Activated naive CD8-positive, alpha-beta T cell treated with anti-CD3 and anti-CD28 coated beads, Interleukin-2, amount 10 ng/mL, durations not matched to agents 7 days and 5 days (primary cell): ENCODE measurements at places on chromosomes 4 and X.

- no peak for DNase-seq
- H3K4me3 ChIP-seq, result no peak overlapping the region
- no peak overlapping the region for H3K27ac ChIP-seq
- H3K27me3 ChIP-seq, result peaks cover 5% of the 10 kb centered on the region
- peaks cover 3% of the 10 kb centered on the region for H3K4me1 ChIP-seq
- H3K36me3 ChIP-seq, result no peaks in the 10 kb centered on the region
Observed at GRCh38 chr4:169238445-169238844, 32.3 kb downstream of the SH3RF1 start.

DNA sequence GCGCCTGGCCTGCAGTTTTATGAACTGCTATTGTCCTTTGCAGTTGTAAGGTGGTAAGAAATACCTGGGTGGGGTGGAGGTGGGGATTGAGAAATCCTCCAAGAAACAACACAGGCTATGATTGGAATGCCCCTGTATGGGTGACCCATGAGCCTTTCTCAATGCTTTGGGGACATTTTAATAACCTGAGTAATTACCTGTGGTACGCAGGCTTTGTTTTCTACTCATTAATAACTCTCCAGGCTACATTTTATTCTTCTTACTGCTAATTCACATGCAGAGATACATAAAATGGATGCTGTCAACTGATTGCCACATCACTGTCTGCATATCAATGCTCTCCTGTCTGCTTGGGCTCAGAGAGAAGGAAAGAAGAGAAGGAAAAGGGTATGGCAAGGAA is 41.8 kb downstream of the PHEX start:
- no peaks in the 10 kb centered on the region for H3K4me1 ChIP-seq
- H3K36me3 ChIP-seq, result no peaks in the 10 kb centered on the region
- no peak for DNase-seq
- no peaks in the 10 kb centered on the region for H3K27me3 ChIP-seq

- no peak overlapping the region for H3K27ac ChIP-seq
- no peak for DNase-seq
- H3K4me3 ChIP-seq, result no peak overlapping the region
- no peaks in the 10 kb centered on the region for H3K36me3 ChIP-seq
Observed at GRCh38 chrX:20118065-20118824, 1.5 kb upstream of the MAP7D2 start.

GRCh38 chr4:180314972-180315371 is 1928.2 kb upstream of the TENM3 start:
- DNase-seq, result no peak
- H3K27ac ChIP-seq, result no peak overlapping the region

- no peaks in the 10 kb centered on the region for H3K27me3 ChIP-seq
- DNase-seq, result no peak
- no peaks in the 10 kb centered on the region for H3K36me3 ChIP-seq
Observed at GRCh38 chrX:105634180-105634579, 188.2 kb upstream of the NRK start.

- no peak overlapping the region for H3K27ac ChIP-seq
- no peak overlapping the region for H3K4me3 ChIP-seq
- H3K36me3 ChIP-seq, result peaks cover 8% of the 10 kb centered on the region
- peaks cover 6% of the 10 kb centered on the region for H3K4me1 ChIP-seq
- no peaks in the 10 kb centered on the region for H3K27me3 ChIP-seq
- DNase-seq, result no peak
Observed at GRCh38 chr4:101042847-101043246, 304.5 kb downstream of the PPP3CA start.

- H3K27ac ChIP-seq, result no peak overlapping the region
- H3K27me3 ChIP-seq, result no peaks in the 10 kb centered on the region
- H3K4me1 ChIP-seq, result no peaks in the 10 kb centered on the region
- DNase-seq, result no peak
Observed at GRCh38 chr4:20299515-20299914, 47.8 kb downstream of the SLIT2 start.

DNA sequence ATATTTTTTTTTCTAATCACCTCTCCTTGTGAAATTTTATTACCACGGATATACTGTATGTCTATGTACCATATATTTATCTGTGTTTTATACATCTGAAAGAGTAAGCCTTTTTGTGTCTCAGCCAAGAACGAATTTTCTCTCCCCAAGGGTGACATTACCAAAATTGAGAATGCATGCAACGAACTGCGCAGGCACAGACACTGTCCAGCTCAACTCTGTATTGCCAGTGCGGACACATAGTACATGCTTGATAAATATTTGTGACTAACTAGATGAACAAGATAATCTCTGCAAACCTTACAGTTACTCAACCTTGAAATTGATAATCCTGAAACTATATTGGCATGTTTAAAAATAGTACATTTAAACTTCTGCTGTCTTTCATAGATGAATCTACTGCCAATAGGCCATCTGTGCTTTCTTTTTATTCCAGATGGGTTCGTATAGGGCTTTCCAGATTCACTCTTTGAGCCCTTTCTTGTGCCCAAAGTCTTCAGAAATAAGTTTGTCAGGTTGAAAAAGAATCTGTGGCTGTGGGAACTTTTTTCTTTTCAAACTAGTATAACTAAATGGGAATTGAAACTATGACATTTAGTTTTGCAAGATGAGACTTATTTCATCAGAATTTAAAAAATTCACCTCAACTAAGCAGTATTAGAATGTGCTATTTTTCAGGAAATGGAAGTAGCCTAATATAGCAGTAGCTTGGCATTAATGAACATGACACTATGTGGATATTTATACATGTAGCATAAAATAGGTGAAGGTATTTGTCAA is 38.9 kb downstream of the DTHD1 start:
- no peak overlapping the region for H3K27ac ChIP-seq
- no peak for DNase-seq
- peaks cover 50% of the 10 kb centered on the region for H3K4me1 ChIP-seq
- H3K27me3 ChIP-seq, result no peaks in the 10 kb centered on the region

- H3K27me3 ChIP-seq, result no peaks in the 10 kb centered on the region
- peaks cover 2% of the 10 kb centered on the region for H3K4me1 ChIP-seq
- H3K27ac ChIP-seq, result no peak overlapping the region
Observed at GRCh38 chrX:2327423-2327822, 173.4 kb downstream of the DHRSX start.

- H3K27ac ChIP-seq, result no peak overlapping the region
- no peak overlapping the region for H3K4me3 ChIP-seq
- peaks cover 13% of the 10 kb centered on the region for H3K36me3 ChIP-seq
- H3K4me1 ChIP-seq, result peaks cover 14% of the 10 kb centered on the region
- DNase-seq, result no peak
- no peaks in the 10 kb centered on the region for H3K27me3 ChIP-seq
Observed at GRCh38 chrX:21952624-21953023, 12.1 kb downstream of the SMS start.

DNA sequence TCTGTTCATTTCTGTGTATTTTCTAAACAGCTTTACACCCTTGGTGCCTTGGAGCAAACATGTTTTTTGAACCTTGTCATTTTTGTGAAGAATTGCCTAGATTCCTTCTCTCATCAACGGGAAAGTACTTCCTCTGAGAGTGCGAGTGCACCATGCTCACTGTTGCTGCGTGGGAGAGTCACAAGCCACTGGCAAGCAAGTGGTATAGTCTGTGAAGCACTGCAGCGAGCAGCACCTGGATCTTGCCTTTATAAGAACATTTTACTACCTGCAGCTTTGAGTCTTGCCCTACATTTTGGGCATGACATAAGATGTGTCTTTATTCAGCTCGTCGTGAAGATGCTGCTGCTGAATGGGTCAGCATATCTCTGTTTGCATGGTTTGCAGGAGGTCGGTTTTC is 44.9 kb downstream of the HADH start:
- H3K4me1 ChIP-seq, result peaks cover 63% of the 10 kb centered on the region
- H3K36me3 ChIP-seq, result peaks cover 23% of the 10 kb centered on the region
- DNase-seq, result no peak
- H3K27ac ChIP-seq, result peak overlapping the region; percentile 68
- H3K4me3 ChIP-seq, result peak overlapping the region; percentile 71

DNA sequence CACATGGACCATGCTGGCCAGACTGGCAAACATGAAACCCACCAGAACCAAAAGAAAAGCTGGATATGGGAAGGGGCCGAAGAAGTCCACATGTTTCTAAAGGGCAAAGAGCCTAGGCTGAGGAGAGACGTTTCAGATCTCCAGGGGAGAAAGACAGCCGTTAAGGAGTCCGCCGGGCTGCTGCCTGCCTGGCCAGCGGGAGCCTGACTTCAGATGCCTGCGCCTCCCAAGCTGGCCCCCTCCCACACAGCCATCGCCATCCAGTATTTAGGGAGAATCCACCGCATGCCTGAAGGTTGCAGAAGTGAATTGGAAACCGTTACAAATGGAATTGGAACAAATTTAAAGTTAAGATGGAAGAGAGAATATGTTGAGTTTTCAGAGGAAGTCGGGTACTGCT is 2.9 kb downstream of the TBL1X start:
- H3K4me1 ChIP-seq, result peaks cover 19% of the 10 kb centered on the region
- no peak overlapping the region for H3K4me3 ChIP-seq
- DNase-seq, result no peak

GRCh38 chrX:10103023-10103422 is 53.8 kb upstream of the CLCN4 start:
- no peak overlapping the region for H3K4me3 ChIP-seq
- H3K4me1 ChIP-seq, result peaks cover 32% of the 10 kb centered on the region
- no peak overlapping the region for H3K27ac ChIP-seq

DNA sequence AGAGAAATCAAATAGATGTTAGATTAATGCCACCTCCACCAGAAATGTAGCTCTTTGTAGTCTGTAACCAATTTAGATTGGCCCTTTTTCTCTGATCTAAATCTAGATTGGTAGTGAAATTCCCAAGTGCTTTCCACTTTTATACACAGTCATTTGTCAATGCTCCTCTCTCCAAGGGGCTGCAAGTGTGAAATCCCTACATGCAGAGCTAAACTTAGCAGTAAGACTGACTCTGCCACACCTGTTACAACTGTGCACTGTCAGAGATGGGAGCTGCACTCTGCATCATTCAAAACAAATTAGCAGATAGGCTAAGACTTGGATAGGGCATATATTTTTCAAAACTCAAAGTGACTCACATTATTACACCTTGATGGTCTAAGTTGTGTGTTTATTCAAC is 9.1 kb downstream of the SERTM2 start:
- H3K4me1 ChIP-seq, result no peaks in the 10 kb centered on the region
- no peaks in the 10 kb centered on the region for H3K27me3 ChIP-seq

- peak overlapping the region; percentile 71 for H3K4me3 ChIP-seq
- H3K27ac ChIP-seq, result peak overlapping the region; percentile 67
- peaks cover 2% of the 10 kb centered on the region for H3K36me3 ChIP-seq
- peaks cover 15% of the 10 kb centered on the region for H3K4me1 ChIP-seq
- no peaks in the 10 kb centered on the region for H3K27me3 ChIP-seq
Observed at GRCh38 chrX:101655534-101655933, 4.1 kb downstream of the ARMCX2 start.

DNA sequence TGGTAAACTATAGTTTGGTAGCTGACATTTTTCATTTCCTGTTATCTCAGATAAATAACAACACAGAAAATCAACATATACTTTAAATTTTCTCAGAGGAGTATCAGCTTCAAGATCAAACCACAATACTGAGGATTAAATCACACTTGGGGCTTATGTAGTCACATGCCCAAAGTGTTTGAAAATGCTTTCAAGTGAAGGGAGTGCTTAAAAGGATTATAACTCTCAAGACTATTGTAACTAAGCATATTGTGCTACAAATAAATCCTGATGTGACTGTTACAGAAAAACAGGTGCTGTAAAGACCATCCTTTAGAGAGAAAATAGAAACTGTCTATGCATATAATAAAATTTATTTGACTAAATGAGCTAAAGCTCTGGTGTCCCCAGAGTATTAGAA is 887.6 kb downstream of the ADGRL3 start:
- DNase-seq, result no peak
- H3K4me3 ChIP-seq, result no peak overlapping the region
- no peaks in the 10 kb centered on the region for H3K36me3 ChIP-seq
- no peak overlapping the region for H3K27ac ChIP-seq
- H3K4me1 ChIP-seq, result no peaks in the 10 kb centered on the region

DNA sequence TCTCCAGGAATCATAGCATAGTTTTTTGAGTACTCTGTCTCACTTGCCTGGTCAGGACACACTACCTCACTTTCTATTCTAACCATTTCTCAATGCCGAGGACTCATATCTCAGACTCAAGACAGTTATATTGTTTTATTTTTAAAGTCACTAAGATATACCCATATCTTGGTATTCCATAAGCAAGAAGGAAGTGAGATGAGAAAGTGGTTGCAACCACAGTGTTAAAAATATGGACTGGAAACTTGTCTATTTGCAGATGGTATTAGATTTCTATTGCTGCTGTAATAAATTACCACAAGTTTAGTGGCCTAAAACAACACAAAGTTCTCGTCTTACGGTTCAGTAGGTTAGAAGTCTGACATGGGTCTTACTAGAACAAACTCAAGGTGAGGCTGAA is 344.8 kb upstream of the MAGEB2 start:
- no peaks in the 10 kb centered on the region for H3K36me3 ChIP-seq
- no peaks in the 10 kb centered on the region for H3K27me3 ChIP-seq
- H3K4me1 ChIP-seq, result no peaks in the 10 kb centered on the region
- DNase-seq, result no peak

GRCh38 chr4:73013310-73013709 is 56.2 kb downstream of the COX18 start:
- H3K27me3 ChIP-seq, result peaks cover 4% of the 10 kb centered on the region
- peaks cover 2% of the 10 kb centered on the region for H3K4me1 ChIP-seq
- no peak overlapping the region for H3K27ac ChIP-seq

GRCh38 chr4:76558396-76559235 is 123.6 kb downstream of the SHROOM3 start:
- no peak for DNase-seq
- H3K36me3 ChIP-seq, result peaks cover 1% of the 10 kb centered on the region
- peaks cover 2% of the 10 kb centered on the region for H3K27me3 ChIP-seq
- no peak overlapping the region for H3K27ac ChIP-seq
- peaks cover 7% of the 10 kb centered on the region for H3K4me1 ChIP-seq

DNA sequence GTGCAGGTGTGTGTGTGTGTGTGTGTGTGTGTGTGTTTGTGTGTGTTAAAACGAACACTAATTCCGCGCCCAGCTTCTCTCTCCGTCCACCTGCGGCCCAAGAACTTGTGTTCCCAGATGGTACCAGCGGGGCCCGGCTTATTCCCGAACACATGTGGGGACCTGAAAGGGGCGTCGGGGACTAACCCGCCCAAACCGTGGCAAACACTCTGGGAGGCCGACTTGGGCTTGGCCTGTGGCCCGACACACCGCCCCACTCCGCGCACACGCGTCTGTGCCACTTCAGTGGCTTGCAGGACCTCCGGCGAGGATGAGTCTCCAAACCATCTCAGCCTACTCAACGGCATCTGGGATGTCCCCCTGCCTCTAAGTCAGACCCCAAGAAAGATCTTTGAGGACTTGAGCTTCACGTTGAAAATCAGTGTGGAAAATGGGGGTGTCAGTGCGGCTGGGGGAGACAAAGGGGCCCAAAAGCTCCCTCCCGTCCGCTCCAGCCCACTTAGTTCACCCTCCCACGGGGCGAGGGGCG is 790 bp upstream of the HHIP start:
- H3K36me3 ChIP-seq, result no peaks in the 10 kb centered on the region
- H3K4me3 ChIP-seq, result peak overlapping the region; percentile 25
- H3K27ac ChIP-seq, result no peak overlapping the region
- H3K27me3 ChIP-seq, result peaks cover 51% of the 10 kb centered on the region
- H3K4me1 ChIP-seq, result peaks cover 18% of the 10 kb centered on the region

- DNase-seq, result no peak
- peaks cover 8% of the 10 kb centered on the region for H3K4me1 ChIP-seq
- no peaks in the 10 kb centered on the region for H3K27me3 ChIP-seq
- H3K36me3 ChIP-seq, result peaks cover 34% of the 10 kb centered on the region
- no peak overlapping the region for H3K27ac ChIP-seq
Observed at GRCh38 chrX:20205927-20206708, 60.6 kb downstream of the RPS6KA3 start.
